Fibroblast of the aortic adventitia (primary cell): ENCODE measurements at places on chromosomes 13 and 19.

GRCh38 chr13:97316390-97316789 lies 94.3 kb downstream of the MBNL2 start:
- no peak for DNase-seq

- DNase-seq: peak; percentile 91
These were observed 105.7 kb upstream of the RAP2A start for GRCh38 chr13:97328222-97328790.

DNA sequence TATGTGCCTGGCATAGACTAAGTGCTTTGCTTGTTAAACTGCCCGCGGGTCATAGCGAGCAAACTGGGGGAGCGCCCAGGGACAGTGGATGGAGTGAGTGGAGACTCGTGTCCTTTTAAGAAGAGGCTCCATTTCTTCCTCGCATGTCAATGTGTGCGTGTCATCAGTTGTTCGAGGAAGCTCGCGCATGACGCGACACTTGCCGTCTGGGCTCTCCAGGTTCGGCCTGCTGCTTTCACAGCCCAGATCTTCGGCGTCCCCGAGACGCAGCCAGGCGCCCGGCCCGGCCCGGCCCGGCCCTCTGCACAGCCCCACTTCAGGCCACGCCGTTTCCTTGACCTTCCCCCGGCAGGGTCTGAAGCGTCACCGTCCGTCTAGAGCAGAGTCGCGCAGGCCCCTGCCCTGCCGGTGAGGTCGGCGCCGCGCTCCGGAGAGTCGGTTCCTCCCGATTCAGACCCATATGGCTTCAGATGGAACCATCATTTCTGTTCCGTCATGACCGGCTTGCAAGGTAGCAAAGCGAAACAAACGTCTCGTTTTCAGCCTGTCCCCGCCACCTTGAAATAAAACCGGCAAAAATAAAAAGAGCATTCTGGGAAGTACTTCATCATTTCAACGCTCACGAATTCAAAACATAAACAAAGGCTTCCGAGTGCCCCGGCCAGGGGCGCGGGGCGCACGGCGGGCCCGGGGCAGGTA lies 599 bp upstream of the ARHGEF7 start:
- peak; percentile 19 for DNase-seq

- no peak for DNase-seq
These were observed 4.8 kb upstream of the TMEM91 start for GRCh38 chr19:41371541-41371940.

DNA sequence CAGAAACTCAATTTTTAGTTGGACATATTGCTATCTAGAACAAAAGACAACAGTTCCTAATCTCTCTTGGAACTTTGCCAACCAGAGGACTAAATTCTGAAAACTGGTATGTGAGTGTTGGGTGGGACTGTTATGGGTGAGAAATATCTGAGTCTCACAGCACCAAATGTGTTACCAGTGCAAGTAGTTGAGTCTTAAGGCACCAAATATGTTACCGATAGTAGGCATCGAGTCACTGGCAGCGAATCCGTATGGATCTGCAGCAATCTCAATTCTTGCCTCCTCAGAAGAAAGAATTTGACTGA lies 575.2 kb downstream of the DACH1 start:
- DNase-seq: no peak

- DNase-seq: no peak
These were observed 471.6 kb downstream of the PCDH20 start for GRCh38 chr13:60944016-60944415.

- DNase-seq: no peak
These were observed 183.4 kb downstream of the RBM26 start for GRCh38 chr13:79222427-79223205.

DNA sequence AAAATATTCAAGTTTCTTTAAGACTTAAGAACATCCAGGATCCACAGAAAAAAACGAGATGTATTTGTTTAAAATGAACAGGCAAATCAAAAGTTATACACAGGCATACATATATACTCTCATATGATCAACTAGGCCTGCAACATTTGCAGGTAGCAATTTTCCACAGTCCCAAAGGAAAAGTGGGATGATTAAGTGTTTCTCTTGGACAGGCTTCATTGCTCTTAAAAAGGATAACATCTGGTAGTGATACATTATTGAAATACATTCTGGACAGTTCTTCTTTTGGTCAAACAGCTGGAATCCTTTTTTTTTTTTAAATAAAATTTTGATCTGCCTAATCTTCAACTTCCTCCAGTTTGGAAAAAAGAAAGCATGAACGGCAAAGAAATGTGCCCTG lies 114.8 kb upstream of the TDRD3 start:
- DNase-seq: peak; percentile 28

DNA sequence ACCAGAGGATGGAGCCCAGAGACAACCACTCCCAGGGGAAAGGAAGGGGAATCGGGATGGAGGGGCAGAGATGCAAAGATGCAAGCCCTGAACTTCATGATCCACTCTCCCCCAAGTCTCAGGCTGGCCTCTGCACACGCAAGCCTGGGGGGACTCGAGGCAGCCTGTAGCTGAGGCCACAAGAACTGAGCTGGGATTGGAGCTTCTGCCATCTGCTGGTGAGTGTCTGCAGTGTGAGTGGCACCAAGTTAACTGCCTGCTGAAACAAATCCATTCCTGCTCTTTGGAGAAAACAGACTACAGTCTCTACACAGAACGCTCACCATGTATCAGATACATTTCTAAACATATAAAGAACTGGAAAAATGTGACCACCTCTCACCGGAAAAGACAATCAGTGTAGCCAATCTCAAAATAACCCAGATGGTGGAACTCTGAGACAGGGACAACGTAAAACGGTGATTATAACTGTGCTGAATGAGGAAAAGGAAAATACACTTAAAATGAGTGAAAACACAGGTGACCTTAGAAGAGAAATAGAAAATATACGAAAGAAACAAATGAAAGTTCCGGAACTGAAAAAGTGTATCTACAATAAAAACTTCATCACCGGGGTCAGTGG lies 62.1 kb downstream of the KLF2 start:
- DNase-seq: peak; percentile 75

DNA sequence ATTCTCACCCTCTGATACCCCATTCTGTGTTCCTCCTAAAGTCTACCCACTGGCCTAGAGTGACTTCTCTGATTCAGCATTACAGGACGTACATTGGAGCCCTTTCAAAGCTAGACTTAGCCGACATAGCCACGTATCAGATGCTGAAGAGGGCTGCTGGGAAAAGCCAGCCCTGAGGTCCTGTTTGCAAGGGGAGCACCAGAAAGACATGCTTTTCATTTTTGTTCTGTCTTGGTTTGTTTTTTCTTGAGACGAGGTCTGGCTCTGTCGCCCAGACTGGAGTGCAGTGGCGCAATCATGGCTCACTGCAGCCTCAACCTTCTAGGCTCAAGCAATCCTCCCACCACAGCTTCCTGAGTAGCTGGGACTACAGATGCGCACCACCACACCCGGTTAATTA lies 6.3 kb upstream of the ZSWIM4 start:
- DNase-seq: peak; percentile 80

DNA sequence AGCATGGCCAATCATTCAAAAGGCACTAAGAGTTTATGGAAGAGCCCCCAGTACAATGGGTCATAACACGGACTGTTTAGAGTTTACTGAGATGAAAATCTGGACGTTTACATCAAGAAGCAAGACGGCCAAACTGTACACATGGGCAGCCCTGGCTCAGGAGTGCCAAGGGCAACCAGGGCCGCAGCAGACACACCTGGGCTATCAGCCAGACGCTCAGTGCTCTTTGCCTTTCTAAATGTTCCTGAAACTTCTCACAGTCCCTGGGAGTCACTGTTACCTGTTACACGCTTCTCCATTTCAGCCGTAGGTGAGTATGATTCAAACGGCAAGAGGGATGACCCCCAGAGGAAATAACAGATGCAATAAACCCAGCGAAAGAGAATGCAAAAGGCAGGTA lies 64.5 kb downstream of the ABCC4 start:
- DNase-seq: no peak

- no peak for DNase-seq
These were observed at the start of gene CBARP for GRCh38 chr19:1237754-1238368. TSS of gene CBARP (minus strand) at chr19:1238005. CDS start at chr19:1236100, 1,905 bp downstream.

DNA sequence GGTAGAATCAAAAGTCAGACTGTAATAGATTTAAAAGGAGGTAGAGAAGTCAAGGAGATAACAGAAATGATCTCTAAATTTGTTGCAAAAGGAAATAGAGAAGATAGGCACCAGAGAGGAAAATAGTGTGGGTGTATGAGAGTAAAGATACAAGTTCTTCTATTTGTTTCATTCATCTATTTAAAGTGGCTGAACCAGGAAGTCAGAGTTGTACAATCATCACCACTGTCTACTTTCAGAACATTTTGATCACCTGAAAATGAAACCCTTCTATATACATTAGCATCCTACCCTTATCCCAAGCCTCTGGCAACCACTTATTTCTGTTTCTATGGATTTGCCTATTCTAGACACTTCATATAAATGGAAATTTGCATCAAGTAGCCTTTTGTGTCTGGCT lies 36.7 kb downstream of the INTS6 start:
- DNase-seq: no peak

GRCh38 chr19:12806242-12807081 lies at the start of gene RNASEH2A:
TSS of gene RNASEH2A (plus strand) at chr19:12806584. CDS start at chr19:12806674, 90 bp downstream.
- peak; percentile 89 for DNase-seq

GRCh38 chr19:33343301-33343700 lies 30.2 kb upstream of the CEBPG start:
- DNase-seq: no peak

- DNase-seq: peak; percentile 63
These were observed 3.0 kb downstream of the LATS2 start for GRCh38 chr13:21058361-21058760.

GRCh38 chr13:22915442-22916082 lies 265.2 kb upstream of the SGCG start:
- DNase-seq: peak; percentile 19

DNA sequence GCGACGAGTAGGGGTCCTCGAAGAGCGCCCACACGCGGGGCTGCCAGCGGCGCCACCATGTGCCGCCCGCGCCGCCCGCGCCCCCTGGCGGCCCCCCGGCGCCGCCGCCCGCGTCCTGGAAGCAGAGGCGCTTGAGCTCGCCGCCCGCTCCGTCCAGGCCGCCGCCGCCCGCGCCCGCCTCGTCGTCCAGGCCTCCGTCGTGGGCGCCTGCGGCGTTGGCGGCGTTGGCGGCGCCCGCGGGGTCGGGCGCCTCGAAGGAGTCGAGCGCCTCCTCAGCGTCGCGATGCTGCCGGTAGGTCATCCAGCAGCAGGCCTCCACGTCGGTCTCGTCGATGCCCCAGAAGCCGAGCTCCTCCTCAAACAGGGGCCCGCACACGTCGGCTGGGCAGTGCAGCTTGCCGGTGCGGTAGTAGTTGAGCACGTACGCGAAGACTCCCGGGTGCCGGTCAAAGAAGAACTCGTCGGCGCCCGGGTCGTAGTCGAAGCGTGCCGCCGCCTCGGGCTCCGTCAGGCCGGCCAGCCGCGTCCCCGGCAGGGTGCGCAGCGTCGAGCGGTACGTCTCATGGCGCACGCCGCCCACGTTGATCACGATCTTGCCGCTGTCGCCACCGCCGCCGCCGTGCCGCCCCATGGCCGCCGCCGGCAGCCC lies 829 bp downstream of the KCNC3 start:
- no peak for DNase-seq

DNA sequence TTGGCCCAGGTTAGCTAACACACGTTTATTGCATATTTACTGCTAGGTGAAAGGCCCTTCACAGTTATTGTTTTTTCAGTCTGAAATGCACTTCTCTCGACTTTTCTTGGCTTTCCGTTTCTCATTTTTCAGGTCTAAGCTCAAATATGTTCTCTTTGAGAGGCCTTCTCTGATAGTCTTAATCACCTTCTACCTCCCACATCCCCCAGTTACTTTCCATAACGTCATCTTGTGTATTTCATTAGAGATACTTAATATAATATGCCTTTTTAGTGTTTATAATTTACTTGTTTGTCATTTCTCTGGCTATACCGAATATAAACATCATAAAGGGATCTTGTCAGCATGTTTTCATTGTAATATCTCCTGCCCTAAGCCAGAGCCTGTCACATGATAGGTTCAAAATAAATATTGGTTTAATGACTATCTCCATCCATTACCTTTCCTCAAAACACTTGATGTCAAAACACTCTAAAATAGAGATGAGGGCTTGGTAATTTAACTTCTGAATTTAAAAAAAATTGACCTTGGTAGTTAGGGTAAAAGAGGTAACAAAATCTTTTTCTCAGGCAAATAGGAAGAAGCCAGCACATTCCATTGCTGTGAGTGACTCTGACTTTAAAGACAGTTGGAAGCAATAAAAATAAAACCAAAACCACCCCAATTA lies 168.6 kb upstream of the RFC3 start:
- no peak for DNase-seq

DNA sequence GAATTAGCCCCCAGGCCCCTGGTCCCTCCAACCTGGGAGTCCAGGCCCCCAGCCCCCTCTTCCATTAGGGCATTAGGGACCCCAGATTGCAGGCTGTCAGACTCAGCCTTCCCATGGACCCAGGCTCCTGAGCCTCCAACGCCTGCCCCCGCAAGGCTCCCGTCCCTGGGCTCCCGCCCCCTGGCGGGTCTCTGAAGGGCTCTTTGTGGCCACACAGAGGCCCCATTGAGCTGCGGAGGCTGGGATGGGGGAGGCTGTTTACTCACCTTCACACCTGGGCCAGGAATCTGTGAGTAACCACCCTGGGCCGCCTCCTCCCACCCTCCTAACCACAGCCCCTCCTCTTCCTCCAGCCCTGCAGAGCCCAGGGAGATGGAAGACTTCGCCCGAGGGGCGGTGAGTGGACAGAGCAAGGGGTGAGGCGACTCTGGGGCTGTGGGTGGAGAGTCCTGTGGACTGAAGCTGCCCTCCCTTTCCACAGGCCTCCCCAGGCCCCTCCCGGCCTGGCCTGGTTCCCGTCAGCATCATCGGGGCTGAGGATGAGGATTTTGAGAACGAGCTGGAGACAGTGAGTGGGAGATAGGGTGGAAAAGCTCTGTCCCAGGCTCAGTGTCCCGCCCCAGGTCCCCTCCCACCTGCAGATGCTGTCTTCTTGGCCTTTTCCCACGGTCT lies 4.9 kb downstream of the ARHGEF1 start:
- DNase-seq: no peak

DNA sequence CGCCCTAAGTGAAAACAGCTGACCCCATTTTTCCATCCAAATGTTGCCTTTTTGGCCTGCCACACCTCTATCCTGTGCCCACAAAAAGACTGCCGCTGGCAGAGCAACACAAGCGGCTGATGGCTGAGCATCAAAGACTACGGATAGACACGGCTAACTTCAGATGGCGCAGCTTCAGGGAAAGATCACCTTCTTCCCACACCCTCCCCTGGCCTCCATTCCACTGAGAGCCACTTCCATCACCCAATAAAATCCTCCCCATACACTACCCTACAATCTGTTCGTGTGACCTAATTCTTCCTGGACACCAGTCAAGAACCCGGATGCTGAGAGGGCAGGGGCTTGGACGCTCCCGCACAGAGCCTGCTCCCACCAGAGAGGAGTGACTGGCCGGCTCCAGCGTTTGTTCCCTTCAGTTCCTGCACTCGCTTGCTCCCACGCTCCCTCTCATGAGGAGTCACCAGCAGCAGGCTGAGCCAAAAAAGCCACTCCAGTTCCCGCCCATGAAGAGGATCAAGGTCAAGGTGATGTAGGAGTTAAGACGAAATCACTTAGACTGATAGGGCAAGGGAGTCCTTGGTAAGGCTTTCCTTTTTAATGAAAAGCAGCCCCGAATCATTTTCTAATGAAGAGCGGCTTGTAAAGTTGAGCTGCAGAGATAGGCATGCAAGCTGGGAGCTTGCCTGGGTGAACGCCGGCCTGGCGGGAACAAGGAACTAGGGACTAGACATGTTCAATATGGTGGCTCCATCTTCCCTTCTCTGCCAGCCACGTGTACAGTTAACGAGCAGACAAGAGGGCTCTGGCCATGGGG lies 35.7 kb downstream of the TSKS start:
- peak; percentile 61 for DNase-seq
